ENCODE measurements at places on chromosomes 1 and 21.

DNA sequence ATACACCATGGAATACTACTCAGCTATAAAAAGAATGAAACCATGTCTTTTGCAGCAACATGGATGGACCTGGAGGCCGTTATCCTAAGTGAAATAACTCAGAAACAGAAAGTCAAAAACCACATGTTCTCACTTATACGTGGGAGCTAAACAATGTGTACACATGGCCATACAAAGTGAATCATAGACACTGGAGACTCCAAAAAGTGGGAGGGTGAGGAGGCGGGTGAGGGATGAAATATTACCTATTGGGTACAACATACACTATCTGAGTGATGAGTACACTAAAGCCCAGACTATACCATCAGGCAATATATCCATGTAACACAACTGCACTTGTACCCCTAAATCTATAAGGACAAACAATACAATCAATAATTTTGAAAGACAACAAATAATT lies 39.5 kb upstream of the FAM20B start:
- no peak for DNase-seq

- DNase-seq, result no peak
Observed at GRCh38 chr1:68791800-68792199, 294.9 kb upstream of the DEPDC1 start.

GRCh38 chr1:12572522-12572921 lies 45.5 kb downstream of the DHRS3 start:
- no peak for DNase-seq

- DNase-seq, result no peak
Observed at GRCh38 chr1:94757931-94758330, 62.2 kb upstream of the SLC44A3 start.

- DNase-seq, result no peak
Observed at GRCh38 chr21:35350965-35351364, 301.9 kb upstream of the RUNX1 start.

DNA sequence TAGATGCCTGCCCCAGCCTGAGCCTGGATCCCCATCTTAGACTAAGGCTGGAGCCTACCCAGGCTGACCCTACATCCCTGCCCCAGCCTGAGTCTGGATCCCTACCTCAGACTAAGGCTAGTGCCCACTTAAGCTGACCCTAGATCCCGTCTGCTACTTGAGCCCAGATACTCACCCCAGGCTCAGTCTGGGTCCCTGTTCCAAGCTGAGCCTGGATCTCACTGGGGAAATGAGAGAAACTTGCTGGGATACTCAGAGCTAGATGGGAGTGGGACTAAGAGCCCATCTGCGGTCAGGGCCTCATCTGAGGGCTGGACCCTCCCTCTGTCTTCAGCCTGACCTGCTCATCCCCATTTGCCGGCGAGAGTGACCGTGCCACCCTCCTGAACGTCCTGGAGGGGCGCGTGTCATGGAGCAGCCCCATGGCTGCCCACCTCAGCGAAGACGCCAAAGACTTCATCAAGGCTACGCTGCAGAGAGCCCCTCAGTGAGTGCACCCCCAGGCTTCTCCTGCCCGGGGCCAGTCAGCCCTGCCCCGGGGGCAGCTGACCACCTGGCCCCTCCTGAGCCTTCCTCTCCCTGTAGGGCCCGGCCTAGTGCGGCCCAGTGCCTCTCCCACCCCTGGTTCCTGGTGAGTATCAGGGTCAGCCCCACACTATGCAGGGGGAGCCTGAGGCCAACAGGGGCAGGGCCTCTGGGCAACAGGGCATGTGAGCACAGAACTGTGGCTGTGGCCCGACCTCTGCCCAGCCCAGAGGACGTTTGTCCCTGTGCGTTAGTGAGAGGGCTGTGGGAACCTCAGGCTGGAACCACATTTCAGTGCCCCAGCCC lies 36.8 kb downstream of the TRIM11 start:
- DNase-seq, result no peak

- DNase-seq, result no peak
Observed at GRCh38 chr1:118097622-118098348, 87.2 kb downstream of the SPAG17 start.

GRCh38 chr1:109263597-109264378 lies 14.4 kb downstream of the CELSR2 start:
- peak; percentile 53 for DNase-seq

- no peak for DNase-seq
Observed at GRCh38 chr1:7589080-7589735, 181.9 kb upstream of the VAMP3 start.

DNA sequence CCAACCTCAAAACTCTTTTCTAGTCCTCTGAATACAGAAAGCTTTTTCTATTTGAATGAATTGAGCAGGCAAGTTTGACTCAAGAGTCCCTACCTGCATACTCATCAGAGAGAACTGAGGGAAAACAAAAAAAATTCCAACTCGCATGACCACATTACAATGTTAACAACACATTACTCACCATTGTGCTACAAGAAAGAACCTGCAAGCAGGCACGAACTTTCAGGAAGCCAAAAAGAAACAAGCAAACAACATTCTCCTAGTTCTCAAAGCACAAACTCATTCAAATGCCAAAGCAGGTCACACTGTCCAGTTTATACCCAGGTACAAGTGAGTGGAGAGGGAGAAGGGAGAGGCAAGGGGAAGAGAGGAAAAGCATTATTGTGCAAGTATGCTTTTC lies 14.6 kb downstream of the OTUD7B start:
- DNase-seq, result no peak

GRCh38 chr1:86779308-86780191 lies 75.2 kb downstream of the SH3GLB1 start:
- no peak for DNase-seq

- DNase-seq, result no peak
Observed at GRCh38 chr1:24996983-24997893, 67.2 kb upstream of the RUNX3 start.

GRCh38 chr1:188641566-188642211 lies 1812.9 kb downstream of the PLA2G4A start:
- no peak for DNase-seq

GRCh38 chr1:99252630-99253029 lies 11.7 kb upstream of the PLPPR4 start:
- no peak for DNase-seq

DNA sequence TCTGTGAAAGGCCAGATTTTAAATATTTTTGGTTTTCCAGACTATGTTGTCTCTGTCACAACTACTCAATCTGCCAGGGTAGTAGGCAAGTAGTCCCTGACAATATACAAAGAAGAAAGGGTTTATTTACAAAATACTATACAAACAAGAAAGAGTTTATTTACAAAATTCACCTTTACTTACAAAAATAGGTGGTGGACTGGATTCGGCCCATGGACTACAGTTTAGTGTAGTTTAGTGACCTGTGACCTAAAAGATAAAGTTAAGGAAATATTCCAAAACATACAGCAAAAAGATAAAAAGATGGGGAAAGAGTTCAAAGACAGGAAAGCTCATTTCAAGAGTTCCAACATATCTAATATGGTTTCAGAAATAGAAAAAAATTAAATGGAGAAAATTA lies 52.9 kb upstream of the MAP10 start:
- no peak for DNase-seq

- DNase-seq, result no peak
Observed at GRCh38 chr1:101920577-101920976, 76.1 kb downstream of the OLFM3 start.

DNA sequence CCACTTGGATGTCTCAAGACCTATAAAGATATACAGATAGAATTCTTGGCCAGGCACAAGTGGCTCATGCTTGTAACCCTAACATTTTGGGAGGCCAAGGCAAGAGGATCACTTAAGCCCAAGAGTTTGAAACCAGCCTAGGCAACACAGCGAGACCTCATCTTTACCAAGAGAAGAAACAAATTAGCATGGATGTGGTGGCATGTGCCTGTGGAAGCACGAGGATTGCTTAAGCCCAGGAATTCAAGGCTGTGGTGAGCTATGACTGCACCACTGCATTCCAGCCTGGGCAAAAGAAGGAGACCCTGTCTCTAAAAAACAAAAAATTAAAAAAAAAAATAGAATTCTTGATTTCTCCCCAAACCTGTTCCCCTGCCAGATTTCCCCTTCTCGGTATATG lies 8.3 kb downstream of the ASAP3 start:
- no peak for DNase-seq

- no peak for DNase-seq
Observed at GRCh38 chr1:22273686-22274681, 131.1 kb upstream of the WNT4 start.

DNA sequence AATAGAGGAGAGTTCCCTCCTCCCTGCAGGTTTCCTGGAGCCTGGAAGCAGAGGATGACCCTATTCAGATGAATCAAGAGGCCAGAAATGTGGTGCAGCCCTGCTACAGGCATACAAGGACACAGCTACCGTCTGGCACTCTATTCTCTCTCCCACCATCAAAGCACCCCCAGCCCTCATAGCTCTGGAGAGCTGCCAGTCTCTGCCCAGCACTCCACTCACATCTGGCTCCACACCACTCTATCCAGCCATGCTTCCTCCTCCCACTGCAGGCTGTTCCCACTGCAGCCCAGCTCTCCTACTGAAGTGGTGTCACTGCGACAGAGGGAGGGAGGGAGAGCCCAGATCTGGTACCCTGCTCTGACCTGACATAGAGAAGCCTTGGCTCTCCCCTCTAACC lies 18.4 kb downstream of the SYT2 start:
- DNase-seq, result no peak

GRCh38 chr21:23162198-23162946 lies 2164.2 kb downstream of the NCAM2 start:
- DNase-seq, result no peak

DNA sequence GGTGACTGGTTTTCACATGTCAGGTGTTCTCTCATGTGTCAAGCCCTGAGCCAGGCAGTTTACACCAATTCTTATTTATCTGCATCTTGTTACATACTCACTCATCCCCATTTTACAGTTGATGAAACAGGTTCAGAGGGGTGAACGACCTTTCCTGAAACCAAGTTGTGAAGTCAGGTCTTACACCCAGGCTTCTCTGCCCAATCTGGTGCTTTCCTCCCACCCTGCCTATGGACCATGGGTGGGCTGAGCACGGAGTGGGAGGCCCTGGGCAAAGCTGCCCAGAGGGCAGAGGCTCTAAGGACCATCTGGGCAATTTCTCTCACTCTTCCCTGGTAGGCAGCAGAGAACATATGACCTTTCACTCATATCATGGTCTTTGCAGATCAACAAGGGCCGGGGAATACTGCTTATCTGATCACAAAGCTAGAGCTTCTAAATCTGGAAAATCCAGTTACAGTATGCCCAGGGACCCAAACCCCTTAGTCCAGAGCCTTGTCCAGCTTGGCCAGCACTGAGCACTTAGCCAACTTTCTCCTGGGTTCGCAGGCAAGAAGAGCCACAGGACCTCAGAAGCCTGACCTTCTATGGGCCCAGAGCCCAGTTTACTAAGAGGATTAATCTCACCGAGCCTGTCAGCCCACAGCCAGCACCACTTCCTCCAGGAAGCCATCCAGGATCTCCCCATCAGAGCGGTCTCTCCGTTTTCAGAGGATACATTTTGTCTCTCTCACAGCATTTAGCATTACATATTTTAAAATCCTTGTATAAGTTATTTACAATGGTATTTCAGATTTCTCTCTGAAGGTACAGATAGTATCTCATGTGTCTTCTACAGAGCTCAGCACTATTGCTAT lies 16.0 kb upstream of the TTC39A start:
- DNase-seq, result no peak

DNA sequence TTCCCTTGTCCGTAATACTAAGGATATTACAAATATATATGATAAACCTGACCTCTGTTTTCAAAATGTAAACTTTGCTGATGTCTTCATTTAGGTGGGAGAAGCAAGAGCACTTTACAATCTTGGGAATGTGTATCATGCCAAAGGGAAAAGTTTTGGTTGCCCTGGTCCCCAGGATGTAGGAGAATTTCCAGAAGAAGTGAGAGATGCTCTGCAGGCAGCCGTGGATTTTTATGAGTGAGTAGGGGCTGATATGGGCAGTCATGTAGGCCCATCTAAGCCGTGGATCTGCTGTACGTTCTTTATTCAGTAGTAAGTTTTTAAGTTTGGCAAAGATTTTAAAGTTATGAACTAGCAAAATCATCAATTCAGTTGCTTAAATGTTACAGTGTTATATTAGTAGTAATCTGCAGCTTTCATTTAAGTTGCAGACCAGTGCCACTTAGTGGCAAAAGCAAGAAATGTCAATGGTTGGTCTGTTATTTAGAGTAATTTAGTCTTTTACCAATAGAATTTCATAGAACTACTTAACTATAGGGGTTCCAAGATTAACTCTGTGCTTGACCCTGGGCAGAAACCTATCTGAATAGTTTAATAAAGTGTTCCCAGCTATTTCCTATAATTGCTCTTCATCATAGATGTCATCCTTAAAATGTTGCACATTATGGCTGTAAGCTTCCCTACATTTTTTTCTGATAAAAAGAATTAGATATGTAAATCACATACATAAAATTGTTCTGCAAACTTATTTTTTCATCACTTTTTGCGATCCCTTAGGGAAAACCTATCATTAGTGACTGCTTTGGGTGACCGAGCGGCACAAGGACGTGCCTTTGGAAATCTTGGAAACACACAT lies 21.3 kb downstream of the GPSM2 start:
- DNase-seq, result no peak

DNA sequence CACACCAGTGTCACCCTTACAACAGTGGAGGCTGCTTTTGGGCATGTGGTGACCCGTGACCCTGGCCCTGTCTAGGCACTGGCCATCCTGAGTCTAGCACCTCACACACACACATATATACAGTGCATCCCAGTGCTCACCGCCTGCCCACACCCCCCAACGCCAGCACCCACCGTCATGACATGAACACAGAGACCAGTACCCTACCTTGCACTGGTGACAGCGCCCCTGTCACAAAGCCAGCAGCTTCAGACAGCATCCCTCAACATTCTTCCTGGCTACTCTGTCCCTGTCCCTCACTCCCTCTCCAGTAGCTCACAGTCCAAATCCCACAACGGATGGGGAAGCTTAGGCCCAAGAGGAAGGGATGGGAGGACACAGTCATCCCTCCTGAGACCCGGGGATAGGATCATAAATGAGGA lies 27.1 kb downstream of the AHDC1 start:
- DNase-seq, result no peak

DNA sequence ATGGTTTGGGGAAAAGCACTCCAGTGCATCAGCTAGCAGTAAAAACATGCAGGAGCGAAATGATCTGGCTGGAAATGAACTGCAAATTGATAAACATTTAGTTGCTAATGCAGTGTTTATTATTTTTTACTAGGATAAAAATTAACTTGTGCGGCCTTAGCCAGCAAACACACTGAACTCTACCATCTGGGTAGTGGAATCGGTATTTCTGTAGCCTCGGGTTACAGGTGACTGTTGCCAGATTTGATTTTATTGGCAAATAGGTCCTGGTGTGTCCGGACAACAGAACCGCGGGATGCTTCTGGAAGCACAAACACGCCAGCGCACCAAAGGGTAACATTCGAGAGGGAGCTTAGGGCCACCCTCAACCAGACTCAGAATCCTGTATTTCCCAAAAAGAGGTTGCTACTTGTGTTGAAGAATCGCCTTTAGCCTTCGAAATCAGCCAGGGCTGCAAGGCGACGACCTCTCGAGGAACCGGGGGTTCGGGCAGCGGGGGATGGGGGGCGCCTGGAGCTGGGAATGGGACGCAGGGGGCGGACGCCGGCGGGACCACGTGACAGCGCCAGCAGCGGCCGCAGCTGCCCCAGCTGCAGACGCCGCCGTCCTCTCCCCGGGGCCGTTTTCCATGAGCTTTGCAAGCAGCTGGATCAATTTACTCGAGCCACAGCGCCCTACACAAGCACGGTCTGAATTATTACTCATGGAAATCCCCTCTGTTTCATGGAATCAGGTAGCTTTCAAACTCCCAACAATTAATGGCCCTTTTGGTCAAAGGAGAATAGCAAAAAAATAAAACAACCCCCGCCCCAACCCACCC lies 158.8 kb downstream of the TOMM20 start:
- DNase-seq, result no peak
